ENCODE measurements at places on chromosomes 7 and 10.

DNA sequence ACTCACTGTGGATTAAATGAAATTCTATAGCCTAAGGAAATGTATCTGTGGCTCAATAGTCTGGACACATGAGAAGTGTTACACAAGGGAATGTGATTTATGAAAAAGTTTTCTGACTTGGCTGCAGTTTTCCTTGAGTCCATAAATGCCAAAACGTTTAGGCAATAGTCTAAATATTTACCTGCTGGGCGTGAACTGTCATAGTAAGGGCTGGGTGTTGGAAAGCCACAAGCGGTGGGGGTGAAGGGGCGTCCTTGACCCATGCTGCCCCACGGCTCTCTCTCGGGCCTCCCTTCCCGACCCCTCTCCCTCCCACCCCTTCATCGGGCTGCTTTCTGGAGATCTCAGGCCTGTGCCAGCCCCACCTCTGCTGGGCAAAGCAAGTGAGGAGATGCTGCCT lies 223.7 kb downstream of the BUB3 start:
- DNase-seq: no peak

GRCh38 chr10:118041316-118041715 lies 5.4 kb downstream of the RAB11FIP2 start:
- DNase-seq: no peak

- DNase-seq: no peak
These were observed 126.4 kb upstream of the GHITM start for GRCh38 chr10:84012831-84013458.

- no peak for DNase-seq
These were observed 55.0 kb upstream of the DUSP5 start for GRCh38 chr10:110442746-110443145.

GRCh38 chr7:1995426-1995825 lies 237.3 kb downstream of the MAD1L1 start:
- no peak for DNase-seq

Data from naive B cell (primary cell).